AG08396 (cell line): ENCODE measurements at places on chromosomes 16 and 17.

DNA sequence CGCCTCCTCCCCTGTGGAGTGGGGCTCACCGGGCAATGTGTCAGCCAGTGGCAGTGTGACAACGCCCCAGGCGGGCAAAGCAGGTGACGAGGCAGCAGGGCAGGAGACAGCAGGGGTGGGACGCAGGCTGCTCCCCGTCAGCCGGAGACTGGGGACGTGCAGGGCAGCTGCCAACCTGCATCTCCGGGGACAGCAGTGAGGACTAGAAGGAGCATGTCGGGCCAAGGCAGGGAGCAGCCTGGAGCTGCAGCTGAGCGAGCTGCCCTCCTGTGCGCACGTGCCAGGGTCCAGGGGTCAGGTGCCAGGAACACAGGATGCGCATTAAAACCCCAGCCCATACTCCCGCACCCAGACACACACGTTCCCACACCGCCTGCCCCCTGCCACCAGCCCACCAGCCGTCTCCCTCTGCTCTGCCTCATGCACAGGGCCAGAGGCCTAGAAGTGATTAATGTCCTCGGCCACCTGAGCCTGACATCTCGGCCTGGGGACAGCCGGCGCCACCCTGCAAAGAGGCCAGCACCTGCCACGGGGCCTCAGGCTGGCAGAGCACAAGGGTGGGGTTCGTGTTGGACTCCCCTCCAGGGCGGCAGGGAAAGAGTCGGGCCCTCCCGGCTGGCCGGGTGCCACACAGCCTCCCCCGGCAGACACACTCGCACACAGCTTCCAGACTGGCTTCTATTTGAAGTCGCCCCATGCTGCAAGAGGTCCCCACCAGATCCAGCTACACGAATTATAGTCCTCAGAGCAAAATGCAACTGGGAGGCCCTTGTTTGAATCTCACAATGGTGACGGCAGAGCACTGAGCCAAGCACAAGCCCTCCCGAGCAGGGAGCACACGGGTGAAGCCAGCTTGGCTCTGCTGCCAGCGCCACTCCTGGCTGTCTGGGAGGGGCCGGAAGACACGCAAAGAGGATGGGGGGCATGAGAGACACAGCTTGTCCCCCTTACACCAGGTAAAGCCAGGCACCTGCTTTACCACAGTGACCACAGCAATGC, 90.4 kb downstream of the RBFOX3 start:
- DNase-seq, result no peak

- no peak for DNase-seq
These were observed 21.2 kb downstream of the SYCE1L start for GRCh38 chr16:77220427-77220826.

DNA sequence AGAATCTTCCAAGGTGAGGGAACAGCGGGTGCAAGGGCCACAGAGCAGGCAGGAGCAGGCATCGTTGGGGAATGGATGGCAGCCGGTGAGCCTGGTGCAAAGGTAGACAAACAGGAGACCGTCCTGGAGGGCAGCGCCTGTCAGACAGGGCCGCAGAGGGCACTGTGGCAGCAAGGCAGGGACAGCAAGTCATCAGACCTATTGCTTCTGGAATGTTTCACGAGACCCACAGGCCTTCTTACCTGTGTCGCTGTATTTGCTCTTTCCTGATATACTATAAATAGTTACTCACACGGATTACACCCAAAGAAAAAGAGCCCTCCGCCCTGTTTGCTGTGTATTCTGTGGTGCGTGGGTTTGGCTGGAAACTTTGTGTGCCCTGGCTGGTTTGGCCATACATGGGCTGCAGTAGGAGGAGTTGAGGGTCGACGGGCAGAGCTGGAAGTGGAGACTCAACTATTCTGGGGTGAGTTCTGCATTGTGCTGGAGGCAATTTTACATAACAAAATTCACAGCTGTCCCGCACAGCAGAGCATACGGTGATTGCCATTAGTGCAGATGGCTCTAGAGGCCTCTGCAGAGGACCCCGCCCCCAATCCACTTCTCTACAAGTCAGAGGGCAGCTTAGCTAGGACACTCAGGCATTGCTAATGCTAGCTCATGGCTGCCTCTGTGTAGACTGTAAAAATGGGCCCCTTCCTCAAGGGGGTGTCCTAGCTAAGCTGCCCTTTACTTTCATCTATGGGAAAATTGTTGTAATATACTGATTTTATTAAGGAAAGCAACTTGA, 18.6 kb upstream of the POLR3E start:
- no peak for DNase-seq

- no peak for DNase-seq
These were observed 17.1 kb downstream of the GNA13 start for GRCh38 chr17:65039336-65039988.

- no peak for DNase-seq
These were observed 35.4 kb downstream of the ARSG start for GRCh38 chr17:68326681-68327080.

DNA sequence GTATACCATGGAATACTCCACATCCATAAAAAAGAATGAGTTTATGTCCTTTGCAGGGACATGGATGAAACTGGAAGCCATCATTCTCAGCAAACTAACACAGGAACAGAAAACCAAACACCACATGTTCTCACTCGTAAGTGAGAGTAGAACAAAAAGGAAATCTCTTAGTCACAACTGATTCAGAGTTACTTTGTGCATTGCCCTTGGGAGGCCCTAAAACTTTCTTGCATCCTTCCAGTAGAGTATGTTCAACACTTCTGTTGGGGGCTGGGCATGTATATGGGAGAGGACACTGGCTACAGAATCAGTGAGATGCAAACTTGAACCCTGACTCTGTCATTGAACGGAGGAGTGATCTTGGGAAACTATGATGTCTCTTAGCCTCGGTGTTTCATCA, 147.4 kb upstream of the IRX5 start:
- no peak for DNase-seq

DNA sequence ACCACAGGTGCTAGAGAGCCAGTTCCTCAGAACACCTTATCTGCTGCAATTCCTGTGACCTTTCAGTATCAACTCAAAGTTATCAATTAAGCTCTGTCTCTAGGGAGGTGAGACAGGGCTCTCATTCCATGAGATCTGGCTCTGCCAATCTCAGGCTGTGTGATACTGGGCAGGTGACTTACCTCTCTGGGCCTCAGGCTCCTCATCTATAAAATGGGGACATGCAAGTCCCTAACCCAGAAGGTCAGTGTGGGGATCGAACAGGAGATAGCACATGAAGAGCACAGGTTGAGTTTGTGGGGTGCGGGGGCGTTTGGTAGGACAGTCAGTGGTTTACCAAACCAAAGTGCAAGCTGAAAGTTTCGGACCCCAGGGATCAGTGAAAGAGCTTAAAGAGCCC, 319.3 kb upstream of the CCL2 start:
- no peak for DNase-seq
